Type B pancreatic cell (in vitro differentiated cells): ENCODE measurements at places on chromosomes 5 and 9.

DNA sequence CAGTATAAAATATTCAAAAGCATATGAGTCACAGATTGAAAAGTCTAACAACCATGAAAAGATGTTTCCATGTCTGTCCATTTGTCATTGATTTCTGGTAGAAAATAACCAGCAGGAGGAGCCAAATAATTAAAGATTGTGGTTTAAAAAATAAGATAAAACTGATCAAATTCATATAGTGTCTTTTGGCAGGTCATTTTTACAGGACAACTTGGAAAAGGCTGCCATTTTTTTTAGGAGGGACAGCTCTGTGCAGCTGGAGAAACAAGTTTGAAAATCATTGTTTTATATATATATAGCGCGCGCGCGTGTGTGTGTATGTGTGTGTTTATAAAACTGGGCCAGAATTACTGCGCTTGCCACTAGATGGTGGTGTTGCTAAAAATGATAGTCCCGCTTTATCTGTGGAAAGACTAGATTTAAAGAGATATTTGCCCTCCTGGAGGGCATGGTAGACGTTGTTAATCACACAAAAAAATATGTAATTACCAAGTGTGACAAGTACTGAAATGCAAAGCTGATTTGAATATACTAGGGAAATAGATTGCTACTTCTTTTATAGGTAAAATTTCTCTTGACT, 1.3 kb upstream of the TRMO start:
- no peak for DNase-seq

DNA sequence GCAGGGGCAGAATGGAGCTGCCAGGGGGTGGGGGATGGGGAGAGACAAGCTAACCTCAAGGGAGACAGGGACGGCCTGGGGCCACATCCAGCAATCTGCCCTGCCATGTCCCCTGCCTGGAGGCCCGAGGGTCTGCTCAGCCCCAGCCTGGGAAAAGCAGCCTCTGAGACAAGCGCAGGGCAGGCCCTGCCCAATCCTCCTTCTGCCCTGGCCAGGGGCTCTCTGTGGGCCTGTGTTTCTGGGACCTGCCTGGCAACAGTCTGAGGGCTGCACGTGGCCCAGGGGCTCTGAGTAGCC, 13.9 kb upstream of the QSOX2 start:
- DNase-seq: no peak

DNA sequence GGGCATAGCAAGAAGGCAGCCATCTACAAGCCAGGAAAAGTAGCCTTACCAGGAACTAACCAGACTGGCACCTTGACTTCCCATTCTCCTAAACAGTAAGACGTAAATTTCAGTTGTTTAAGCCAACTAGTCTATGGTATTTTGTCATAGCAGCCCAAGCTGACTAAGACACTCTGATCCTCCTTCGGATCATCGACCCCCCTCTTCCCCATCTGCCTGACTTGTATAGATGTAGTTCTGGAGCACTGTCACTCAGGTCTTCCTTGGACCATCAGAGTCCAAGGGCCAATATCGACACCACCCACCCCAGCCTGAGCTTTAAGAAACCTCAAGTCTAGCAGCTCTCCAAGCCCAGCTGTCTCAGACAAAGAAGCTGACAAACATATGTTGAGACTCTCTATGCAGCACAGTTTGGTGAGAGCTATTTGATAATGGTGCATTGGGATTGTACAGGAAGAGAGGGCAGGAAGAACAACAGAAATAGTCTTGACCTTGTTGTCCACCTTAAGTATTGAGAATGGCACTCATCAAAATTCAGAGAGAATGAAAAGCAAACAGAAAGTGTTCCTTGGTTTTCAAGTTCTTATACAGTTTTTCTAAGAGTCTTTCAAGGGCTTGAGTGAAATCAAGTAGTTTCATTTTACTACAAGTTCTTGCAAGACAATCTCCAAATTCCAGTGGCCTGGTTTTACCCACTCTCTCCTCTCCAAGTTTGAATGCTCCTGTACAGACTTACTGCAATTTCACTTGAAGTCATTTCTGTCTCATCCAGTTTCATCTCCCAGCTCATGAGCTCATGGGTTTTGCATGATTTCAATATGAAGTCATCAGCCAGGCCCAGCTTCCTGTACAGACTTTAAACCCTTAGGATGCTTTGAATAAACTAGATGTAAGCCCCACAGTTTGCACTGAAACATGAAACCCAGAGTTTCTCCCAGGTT, 122.3 kb upstream of the RAI14 start:
- DNase-seq: no peak

DNA sequence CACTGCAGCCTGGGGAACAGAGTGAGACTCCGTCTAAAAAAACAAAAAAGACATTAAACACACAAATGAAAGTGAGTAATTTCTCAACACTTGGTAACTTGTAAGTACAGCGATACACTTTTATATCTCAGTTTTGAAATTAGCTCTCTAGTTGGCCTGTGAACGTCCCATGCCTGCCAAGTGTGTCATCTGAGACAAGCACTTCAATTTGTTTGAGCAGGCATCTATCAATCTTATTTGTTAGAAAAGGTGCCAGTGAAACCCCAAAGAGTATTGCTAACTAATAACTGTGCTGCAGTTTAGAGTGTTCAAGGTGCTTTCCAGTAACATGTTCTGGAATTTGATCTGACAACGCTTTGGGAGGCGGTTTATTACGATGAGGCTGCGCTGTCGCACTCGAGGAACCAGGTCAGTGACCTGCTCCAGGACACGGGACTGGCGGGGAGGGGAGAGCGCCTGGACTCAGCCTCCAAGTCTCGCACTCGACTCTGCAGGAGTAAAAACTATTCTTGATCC, 1.1 kb upstream of the SPIN1 start:
- DNase-seq: no peak

DNA sequence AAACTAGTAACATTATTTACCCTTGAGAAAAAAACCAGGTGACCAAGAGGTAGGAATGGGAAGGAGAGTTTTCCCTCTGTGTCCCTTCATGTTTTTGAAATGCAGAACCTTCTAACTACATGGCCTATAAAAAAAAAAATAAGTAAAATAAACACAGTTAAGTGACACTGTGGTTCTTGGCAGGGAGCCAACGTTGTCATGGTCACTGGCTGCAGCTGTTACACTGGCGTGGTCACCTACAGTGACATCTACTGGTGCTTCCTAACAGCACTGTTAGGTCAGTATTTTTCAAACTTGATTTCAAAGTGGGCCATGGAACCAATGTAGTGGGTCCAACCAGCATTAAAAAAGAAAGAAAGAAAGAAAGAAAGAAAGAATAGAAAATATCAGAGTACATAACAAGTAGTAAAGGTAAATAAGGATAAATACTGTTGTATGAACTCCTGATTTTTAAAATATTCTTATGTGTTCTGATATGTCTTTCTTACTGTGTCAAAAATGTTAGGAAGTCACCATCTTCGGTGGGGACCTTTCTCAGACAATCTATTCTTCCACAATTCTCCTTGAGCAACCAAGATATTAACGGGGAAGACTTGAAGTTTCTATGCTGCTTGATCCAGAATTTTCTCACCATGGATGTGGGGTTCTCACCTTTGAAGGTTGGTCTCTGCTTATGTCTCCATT, 59.1 kb upstream of the PJA2 start:
- DNase-seq: peak; percentile 88
